ENCODE measurements at places on chromosomes 7 and 10.

- peak; percentile 38 for DNase-seq
These were observed 58.1 kb upstream of the ST8SIA6 start for GRCh38 chr10:17512341-17513001.

- DNase-seq = no peak
These were observed 515.6 kb downstream of the INHBA start for GRCh38 chr7:41187322-41187721.

- no peak for DNase-seq
These were observed 235.5 kb downstream of the SEMA3E start for GRCh38 chr7:83413424-83413823.

DNA sequence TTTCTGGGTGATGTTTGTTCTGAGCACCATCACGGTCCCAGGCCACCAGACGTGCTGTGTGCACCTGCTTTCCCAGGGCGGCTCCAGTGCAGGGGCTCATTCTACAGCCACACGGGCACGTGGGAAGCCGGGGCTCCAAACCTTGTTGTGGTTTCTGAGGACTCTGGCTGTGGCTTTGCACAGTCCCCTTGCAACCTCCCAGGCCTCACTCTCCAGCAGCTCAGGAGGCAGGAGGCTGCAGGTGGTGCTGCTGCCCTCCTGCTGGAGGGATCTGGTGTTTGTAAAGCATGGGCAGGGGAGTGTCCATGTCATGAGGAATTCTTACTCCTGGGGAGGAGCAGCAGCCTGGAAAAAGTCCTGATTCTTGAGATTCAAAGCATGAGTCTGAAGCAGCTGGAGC, 54.3 kb downstream of the INSYN2A start:
- no peak for DNase-seq

DNA sequence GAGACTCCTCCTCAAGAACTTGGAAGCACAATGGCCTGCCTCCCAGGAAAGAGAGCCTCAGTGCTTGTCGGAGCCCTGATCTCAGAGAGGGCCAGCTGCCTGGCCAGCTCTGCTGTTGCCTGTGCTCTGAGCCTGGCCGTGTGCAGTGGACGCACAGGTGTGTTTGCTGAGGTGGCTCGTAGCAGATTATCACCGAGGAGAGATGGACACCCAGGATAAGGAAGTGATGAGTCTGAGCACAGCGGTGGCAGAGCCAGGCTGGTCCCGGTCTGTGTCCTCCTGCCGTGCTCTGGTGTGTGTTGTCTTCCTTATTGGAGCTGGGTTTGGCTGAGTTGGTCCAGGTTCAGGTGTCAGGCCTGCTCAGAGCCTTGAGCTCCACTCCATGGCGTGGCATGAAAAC, 208.5 kb downstream of the EBF3 start:
- DNase-seq = no peak
